ENCODE measurements at places on chromosomes 5 and 9.

- no peak for DNase-seq
Measured at GRCh38 chr5:180870276-180871068, 9.4 kb upstream of the ZFP62 start.

- no peak for DNase-seq
Measured at GRCh38 chr5:52388349-52388748, 399.4 kb upstream of the ITGA1 start.

- DNase-seq: no peak
Measured at GRCh38 chr9:136147890-136148714, 29.4 kb upstream of the TMEM250 start.

DNA sequence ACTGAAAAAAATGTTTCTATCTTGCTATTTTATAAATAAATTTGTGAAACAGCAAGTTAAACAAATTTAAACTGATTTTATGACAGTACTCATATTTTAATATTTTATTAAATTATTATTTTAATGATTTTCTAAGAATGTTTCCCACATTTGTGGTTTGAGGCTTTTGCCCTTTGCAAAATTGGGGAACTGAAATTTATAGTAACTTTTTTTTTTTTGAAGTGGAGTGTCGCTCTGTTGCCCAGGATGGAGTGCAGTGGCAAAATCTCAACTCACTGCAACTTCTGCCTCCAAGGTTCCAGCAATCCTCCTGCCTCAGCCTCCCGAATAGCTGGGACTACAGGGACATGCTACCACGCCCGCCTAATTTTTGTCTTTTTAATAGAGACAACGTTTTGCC, 7.2 kb upstream of the ADGRV1 start:
- no peak for DNase-seq

DNA sequence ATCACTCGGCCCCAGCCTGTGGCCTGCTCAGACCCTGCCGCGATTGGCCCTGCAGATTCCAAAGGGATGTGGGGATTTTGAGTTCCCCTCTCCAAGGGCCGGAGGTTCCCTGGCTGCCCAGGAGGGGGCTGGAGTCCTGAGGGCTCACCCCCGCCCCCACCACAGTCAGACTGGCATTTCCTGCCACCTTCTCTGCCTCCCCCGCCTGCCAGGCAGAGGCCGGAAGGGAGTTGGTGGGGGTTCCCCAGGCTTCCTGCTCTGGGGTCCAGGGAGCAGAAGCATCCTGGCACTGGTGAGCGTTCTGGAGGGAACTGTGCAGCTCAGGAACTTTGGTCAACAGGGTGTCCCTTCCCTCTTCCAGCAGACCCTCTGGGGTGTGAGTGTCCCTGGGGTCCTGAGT, 70.6 kb downstream of the RXRA start:
- peak; percentile 74 for DNase-seq

DNA sequence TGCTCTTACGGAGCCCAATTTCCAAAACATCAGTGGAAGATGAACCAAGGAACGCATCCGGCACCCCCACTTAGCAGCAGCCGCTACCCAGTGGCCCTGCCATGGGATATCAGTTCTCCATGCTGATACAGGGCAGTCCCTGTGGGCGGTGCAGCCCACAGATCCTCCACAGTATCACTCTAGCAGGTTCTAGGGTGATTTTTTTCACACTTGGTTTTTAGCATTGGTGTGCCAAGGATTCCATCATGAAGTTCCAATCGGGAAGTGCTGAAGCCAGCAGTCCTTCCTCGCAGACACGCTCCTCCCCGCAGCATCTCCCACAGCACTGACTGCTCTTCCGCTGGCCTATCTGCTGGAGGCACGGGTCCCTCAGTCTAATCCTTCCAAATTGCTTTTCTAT, 261.9 kb downstream of the SYK start:
- no peak for DNase-seq

DNA sequence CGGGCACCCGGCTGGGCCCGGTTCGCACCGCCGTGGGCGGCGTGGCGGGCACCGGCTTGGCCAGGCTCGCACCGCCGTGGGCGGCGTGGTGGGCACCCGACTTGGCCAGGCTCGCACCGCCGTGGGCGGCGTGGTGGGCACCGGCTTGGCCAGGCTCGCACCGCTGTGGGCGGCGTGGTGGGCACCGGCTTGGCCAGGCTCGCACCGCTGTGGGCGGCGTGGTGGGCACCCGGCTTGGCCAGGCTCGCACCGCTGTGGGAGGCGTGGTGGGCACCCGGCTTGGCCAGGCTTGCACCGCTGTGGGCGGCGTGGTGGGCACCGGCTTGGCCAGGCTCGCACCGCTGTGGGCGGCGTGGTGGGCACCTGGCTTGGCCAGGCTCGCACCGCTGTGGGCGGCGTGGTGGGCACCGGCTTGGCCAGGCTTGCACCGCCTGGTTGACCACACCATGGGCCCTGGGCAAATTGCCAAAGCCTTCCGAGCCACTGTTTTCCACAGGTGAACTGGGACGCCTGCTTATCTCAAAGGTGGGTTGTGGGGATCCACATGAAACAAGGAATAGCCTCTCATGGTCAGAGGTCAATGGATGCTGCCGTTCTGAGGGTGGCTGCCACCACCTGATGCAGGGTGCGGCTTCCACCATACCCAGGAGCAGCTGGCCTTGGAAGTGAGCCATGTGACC, 28.2 kb downstream of the ADAMTSL2 start:
- DNase-seq: no peak

DNA sequence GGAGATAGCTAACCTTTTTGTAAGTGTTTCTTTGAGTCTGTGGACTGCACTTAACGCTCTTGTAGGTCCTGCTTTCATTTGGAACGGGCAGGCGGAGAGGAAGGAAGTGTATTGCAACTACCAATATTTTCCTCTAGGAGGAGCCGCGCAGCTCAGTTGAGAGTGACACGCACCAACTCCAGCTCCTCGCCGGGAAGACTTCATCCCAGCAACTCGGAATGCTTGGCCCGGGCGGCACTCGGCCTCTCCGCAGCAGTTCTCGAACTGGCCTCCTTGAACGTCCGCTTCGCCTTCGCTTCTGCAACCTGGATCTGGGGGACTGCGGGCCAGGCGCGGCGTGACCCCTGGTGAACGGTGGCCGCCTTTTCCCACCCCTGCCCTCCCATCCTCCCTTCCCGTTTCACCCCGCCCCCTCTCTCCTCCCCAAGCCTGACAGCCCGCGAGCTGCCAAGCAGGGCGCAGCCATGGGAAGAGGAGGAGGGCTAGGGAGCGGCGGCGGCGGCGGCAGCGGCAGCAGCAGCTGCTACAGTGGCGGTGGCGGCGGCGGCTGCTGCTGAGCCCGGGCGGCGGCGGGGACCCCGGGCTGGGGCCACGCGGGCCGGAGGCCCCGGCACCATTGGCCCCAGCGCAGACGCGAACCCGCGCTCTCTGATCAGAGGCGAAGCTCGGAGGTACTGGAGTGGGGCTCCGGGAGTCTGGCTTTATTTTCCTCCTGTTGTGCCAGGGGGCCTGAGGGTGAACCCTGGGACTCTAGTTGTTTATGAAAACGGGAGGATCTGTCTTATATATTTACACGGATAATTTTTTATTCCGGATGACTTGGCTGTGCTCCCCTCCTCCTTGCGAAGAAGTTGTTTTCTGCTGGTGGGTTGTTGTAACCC, at the start of gene GHR:
Gene GHR, plus strand, starts transcription at position 155 of the 881 bp plus-strand sequence. CDS start 142,436 bp downstream, outside the sequence.
- peak; percentile 53 for DNase-seq

- DNase-seq: no peak
Measured at GRCh38 chr9:121252104-121252851, 15.7 kb upstream of the GSN start.

DNA sequence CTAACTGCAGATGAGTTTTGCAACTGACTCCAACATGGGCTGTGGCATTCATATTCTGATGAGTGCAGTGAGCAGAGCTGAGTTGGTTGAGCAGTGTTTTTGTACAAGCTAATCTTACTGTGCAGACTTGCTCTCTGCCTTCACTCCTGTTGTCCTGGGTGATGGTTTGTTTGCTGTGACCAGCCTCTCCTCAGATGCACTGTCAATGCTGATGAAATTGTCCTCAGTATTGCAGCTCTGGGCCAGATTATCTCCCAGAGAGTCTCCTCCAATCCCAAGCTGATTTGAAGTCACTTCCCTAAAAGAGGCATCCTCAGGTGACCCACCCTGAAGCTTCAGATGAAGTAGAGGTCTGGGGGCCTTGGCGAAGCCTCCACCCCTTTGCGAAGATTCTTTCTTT, 581.8 kb downstream of the ACTL7B start:
- no peak for DNase-seq

GRCh38 chr5:112203229-112203628, 215.8 kb downstream of the EPB41L4A start:
- no peak for DNase-seq

DNA sequence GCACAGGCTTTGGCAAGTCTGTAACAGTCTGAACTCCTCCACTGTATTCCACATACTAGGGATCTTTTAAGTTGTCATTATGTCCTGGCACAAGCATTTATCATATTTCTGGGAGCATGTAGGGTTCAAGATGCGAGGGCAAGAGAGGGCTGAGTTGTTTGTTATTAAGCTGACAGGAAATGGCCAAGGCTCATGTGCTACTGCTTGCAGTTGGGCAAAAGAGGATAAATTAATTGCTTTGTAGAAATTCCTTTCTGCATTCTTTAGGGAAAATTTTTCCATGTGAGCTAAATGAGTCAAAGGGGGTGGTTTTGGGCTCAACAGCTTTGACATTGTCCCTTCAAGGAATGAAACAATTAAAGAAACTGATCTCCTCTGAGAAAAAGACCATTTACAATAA, 35.4 kb downstream of the DOCK8 start:
- DNase-seq: no peak

DNA sequence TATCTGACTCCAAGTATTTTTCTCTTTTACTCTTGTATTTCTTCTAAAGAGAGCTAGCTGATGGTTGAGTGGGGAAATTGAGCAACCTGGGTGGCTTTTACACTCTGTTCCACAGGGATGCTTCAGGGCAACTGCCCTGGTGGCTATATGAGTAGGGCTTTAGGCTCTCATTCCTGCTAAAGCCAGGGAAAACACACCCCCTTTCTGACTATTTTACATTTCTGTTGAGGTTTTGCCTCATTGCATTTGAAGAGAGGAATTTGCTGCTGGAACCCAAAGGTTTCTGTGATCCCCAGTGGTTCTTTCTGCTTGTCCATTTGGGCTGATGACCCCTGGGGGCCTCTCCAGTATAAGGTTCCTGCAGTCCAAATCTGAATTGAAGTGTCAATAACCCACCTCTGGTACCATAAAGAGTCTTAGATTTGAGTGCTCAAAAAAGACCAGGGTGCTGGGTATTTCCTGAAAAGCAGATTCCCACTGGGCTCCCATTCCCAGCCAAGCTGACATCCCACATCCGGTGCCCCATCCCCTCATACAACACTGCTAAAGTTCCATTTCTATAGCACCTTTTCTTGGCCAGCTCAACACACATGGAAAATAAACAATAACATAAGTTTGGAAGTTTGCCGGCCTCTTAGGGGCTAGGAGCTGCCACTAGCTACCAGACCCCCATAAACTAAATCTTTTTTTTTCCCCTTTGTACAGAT, 59.5 kb downstream of the PAPPA start:
- no peak for DNase-seq

- peak; percentile 22 for DNase-seq
Measured at GRCh38 chr9:94869415-94869843, 142.9 kb downstream of the AOPEP start.

DNA sequence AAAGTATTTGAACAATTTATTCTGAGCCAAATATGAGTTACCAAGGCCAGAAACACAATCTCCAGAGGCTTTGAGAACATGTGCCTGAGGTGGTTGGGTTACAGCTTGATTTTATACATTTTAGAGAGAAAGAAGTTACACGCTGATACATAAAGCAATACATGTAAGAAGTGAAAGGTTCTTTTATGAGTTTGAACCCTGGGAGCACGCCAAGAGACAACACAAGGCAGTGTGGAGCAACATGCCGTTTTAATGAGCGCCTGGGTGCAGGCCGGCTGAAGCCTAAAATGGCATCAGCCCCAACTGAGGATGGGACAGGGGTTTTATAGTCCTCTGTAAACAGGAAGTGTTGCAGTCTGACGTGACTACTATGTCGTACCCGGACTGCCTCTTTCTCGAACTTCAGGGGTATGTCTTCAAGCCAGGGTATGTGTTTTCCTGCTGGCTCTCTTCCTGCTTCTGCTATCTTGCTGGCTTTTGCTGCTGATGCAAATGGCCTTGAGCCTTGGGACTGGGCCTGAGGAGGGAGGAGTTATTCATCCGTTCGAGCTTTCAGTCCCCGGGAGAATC, 193.7 kb downstream of the CYLC2 start:
- DNase-seq: no peak

- DNase-seq: no peak
Measured at GRCh38 chr5:159440968-159441367, 110.7 kb upstream of the IL12B start.

GRCh38 chr5:14399054-14399692, 182.4 kb upstream of the OTULINL start:
- DNase-seq: peak; percentile 64

- DNase-seq: no peak
Measured at GRCh38 chr9:35432076-35432475, 57.8 kb upstream of the RUSC2 start.

DNA sequence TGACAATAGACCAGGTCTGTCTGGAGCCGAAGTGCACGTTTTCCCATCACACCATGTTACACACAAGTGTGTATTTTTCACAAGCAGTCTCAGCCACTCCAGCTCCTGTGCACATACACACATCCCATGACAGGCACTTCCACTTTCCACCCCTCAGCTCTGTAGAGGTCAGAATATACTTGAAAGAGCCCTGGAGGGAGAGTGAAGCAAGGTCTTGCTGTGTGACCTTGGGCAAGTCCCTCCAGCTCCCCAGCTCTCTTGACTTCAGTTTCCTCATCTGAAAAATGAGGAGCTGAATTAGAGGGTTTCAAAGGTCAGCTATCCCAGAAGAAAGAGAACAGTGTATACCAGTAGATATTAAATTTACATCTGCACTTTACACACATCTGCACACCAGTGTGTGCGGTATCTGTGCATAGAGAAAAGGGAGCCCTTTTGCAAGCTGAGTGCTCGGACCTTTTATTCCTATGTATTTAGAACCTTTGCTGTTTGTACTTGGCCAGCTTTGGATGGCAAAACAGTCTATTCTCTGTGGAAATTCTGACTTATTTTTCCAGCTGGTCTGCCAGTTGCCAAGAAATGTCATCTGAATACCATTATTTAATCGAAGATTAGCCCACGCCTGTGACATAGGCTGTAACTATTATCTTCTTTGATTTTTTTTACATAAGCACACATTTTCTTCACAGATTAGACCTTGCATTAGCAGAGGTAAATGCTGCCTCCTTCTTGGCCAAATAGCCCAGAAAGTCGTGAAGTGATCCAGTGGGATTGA, 528.0 kb downstream of the BNC2 start:
- DNase-seq: no peak

DNA sequence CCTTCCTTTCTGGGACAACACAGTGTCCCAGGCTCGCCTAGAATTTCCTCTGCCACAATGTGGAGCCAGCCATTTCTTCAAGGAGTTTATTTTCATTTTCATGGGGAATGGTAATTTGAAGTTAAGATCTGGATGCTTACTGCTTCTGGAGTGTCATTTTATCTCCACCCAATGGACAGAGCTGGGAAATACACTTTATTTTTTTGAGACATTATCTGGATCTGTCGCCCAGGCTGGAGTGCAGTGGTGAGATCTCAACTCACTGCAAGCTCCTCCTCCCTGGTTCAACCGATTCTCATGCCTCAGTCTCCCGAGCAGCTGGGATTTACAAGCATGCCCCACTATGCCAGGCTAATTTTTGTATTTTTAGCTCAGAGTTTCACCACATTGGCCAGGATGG, 12.7 kb upstream of the THG1L start:
- DNase-seq: peak; percentile 69
